ENCODE measurements at places on chromosomes 11 and 22.

DNA sequence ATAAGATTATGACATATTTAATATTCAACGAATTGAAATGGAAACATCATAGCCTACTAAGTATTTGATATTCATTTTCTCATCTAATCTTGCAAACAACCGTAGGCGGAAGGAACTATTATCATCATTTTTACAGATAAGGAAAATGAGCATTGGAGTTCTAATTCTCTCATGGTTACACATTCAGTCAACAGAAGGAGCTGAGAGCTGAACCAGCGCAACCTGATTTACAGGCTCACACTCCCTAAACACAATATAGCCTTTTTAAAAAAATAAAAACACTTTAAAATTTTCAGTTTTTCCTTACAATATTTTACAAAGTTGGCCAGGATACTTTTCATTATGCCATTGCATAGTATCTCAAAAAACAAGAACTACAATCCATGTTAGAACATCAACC is 74.8 kb downstream of the APOL5 start:
- DNase-seq, result no peak

DNA sequence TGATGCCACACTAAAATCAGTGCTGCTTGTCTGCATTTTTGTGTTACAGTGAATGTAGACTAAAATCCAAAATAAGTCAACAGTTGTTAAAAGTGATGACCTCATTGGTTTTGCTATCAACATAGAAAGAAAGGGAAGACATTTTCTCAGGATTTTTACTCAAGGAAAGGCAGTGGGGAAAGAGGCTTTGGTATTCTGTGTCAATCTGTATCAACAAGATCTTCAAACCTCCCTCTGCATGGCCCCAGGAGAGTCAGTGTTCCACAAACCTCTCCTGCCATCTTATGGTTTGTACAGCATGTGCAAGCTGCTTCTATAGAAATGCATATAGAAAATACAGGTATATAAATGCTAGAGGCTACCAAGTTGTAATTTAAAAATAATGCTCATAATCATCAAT is 13.8 kb upstream of the OR51M1 start:
- DNase-seq, result no peak

- peak; percentile 47 for DNase-seq
Measured at GRCh38 chr22:24134090-24134846, 47.0 kb upstream of the SUSD2 start.

DNA sequence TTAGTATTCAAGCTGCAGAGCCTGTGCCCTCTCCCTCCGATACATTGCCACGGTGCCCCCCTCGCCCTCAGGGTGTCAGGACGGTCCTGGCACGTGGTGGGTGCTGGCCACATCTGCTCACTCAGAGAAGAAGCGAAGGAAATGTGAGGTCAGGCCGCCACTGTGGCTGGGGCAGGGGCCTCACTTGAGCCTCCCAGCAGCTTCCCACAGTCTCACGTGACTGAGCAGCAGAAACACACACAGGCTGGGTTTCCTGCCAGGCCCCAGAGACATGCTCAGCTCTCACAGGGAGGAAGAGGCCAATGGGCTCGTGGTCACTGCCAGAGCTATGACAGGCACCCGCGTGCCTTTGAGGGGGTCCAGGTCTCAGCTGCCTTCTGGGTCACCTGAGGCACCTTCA is 37.9 kb upstream of the PRR5 start:
- DNase-seq, result peak; percentile 42

DNA sequence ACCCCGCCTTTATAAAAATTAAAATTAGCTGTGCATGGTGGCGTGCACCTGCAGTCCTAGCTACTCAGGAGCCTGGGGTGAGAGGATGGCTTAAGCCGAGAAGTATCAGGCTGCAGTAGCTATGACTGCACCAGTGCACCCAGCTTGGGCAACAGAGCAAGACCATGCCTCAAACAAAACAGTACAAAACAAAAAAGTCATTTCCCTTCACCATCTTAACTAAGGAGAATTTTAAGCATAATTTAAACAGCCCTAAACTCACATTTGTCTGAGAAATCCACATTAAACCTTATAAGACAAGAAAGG is 23.3 kb upstream of the TFIP11 start:
- no peak for DNase-seq

DNA sequence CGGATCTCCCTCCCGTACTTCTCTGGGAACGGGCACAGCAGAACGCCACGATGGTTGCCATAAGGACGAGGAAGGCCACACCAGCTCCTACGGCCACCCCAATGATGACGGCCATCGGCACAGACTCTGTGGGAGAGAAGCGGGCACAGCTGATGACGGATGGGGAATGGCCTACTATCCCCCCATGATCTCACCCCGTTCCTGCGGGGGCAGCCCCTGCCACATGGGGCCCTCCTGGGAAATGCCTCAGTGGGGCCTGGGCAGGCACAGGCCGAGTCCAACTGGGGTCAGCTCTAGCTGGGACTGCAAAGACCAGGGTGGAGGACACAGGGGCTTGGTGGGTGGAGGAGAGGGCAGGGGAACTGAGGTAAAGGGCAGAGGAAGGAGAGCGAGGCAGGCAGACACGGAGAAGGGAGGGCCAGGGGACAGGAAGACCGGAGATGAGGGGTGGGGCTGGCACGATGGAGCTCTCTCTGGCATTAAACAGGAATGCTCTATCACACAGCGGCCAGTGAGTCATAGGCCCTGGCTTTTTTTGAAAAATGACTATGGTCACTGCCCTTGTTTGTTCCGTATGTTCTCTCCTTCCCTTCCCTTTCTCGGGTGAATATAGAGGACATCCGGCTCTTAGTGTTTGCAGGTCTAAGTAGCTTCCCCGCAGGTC is 76.0 kb downstream of the ST3GAL4 start:
- no peak for DNase-seq

- no peak for DNase-seq
Measured at GRCh38 chr11:134413043-134413825, 1.2 kb upstream of the B3GAT1 start.

- no peak for DNase-seq
Measured at GRCh38 chr11:31720671-31721365, 90.3 kb downstream of the PAX6 start.

- DNase-seq, result no peak
Measured at GRCh38 chr22:41917375-41917902, 2.6 kb upstream of the SHISA8 start.

- DNase-seq, result no peak
Measured at GRCh38 chr11:79720115-79720514, 279.3 kb upstream of the TENM4 start.

GRCh38 chr11:15976433-15977045 is 379.8 kb downstream of the SOX6 start:
- DNase-seq, result no peak

- DNase-seq, result peak; percentile 28
Measured at GRCh38 chr11:130448416-130449309, at the start of gene ADAMTS15. ADAMTS15 (plus strand) TSS chr11:130448645; CDS start chr11:130448974, 329 bp downstream.

- DNase-seq, result no peak
Measured at GRCh38 chr11:128260398-128260797, 327.0 kb downstream of the ETS1 start.

DNA sequence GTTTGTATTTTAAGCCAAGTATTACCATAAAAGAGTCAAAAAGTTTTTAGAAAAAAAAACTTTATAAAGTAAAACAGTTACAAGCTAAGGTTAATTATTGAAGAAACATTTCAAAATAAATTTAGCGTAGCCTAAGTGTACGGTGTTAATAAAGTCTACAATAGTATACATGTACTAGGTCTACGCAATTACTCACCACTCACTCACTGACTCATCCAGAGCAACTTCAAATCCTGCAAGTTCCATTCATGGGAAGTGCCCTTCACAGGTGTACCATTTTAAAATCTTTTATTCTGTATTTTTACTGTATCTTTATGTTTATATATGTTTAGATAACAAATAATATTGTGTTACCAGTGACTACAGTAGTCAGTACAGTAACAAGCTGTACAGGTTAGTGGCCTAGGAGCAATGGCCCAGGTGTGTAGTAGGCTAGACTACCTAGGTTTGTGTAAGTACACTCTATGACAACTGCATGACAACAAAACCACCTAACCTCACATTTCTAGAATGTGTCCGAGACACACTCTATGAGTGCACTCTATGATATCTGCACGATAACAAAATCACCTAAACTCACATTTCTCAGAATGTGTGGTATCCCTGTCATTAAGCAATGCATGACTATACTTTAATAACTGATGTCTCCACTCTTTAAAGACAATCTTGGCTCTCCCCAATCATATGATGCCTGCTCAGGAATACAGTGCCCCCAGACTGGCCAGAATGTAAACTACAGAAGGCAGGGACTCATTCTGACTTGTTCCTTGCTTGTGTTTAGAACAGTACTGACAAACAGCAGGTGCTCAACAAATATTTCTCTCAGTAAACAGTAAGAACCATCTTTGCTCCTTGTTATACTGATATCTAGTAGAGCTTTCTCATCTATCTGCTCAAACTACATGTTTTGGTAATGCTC is 21.2 kb downstream of the KMT5B start:
- no peak for DNase-seq

DNA sequence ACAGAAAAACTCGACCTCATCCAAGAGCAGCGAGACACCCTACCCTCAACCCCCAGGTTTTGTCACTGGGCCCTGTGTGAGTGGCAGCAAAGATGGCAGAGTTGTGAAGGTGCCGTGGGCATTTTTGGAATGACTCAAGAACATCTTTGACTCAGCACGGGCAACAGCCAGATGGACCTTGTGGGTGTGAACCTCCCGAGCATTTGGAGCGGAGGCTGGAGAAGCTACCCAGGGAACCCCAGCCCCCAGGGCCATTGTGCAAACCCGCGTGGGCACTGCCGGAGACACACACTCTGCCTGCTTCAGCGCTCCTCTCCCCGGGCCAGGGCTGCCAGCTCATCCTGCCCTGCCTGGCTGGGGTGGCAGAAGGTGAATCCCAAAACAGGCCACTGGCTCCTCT is 66.1 kb downstream of the PANX1 start:
- DNase-seq, result no peak

GRCh38 chr11:71459767-71460320 is 6.8 kb downstream of the NADSYN1 start:
- DNase-seq, result no peak

DNA sequence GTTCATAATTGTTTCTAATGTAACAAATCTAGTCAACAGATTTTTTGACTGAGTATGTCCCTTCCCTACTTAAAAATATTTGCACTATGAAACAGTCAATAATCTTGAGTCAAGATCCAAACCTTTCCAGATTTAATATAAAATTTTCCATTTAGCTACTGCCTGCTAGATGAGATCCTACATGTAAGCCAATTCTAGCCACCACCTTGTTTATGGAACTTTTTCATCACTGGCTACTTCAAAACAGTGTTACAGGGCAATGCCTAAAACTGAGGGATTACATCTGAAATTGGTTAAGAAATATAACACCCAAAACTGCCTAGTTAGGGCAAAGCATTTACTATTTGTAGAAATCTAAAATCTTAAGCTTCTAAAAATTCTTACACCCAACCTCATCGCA is 10.5 kb upstream of the FUT4 start:
- DNase-seq, result no peak

- no peak for DNase-seq
Measured at GRCh38 chr11:122685041-122685440, 29.5 kb downstream of the UBASH3B start.

- no peak for DNase-seq
Measured at GRCh38 chr22:26559961-26560575, 29.9 kb downstream of the TPST2 start.

GRCh38 chr11:124633355-124633754 is 10.7 kb downstream of the TBRG1 start:
- DNase-seq, result no peak

DNA sequence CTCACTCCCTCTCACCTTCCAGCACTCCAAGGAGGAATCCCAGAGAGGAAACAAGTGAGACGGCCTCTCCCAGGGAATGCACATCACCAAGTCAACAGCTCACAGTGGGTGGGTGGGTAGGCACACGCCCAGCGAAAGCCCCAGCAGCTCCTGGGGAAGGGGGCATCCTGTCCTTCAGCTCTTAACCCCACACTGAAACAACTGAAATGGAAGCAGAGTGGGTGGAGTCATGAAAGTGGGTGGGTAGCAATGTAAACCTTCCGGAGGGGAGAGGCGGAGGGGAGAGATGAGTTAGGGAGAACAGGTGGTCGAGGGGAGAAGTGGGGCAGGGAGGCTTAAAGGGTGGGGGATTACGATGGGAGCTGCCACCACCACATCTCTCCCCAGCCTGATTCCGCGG is 5.4 kb downstream of the MCHR1 start:
- no peak for DNase-seq

- no peak for DNase-seq
Measured at GRCh38 chr11:84812471-84812969, 814.6 kb downstream of the DLG2 start.

GRCh38 chr11:11471201-11471600 is 118.2 kb upstream of the CSNK2A3 start:
- DNase-seq, result no peak

GRCh38 chr11:57786436-57786835 is 24.8 kb downstream of the CTNND1 start:
- DNase-seq, result no peak

GRCh38 chr22:19666673-19667593 is 47.4 kb upstream of the SEPTIN5 start:
- no peak for DNase-seq

GRCh38 chr22:19143967-19144400 is 467 bp downstream of the ESS2 start:
- DNase-seq, result peak; percentile 28

DNA sequence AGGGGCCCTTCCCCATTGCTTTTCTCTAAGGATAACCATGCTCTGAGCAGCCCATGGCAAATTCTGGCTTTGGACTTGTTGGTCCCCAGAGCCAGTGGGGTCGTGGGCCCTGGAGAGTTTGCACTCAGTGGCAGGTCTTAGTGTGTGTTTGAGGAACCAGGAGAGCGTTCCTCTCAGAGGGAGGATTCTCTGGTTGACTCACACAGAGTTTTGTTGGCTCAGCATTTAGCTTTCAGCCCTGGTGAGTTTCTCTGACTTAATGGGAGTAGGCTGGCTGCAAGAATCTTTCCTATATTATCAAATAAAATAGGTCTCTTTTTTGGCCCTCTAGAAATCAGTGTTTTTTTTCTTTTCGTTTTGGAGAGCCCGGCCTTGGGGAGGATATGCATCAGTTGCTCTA is 20.9 kb downstream of the ST14 start:
- no peak for DNase-seq

- peak; percentile 71 for DNase-seq
Measured at GRCh38 chr22:20079745-20080444, at the start of gene DGCR8. DGCR8 (plus strand) TSS chr22:20080241; CDS start chr22:20085964, 5,723 bp downstream.

DNA sequence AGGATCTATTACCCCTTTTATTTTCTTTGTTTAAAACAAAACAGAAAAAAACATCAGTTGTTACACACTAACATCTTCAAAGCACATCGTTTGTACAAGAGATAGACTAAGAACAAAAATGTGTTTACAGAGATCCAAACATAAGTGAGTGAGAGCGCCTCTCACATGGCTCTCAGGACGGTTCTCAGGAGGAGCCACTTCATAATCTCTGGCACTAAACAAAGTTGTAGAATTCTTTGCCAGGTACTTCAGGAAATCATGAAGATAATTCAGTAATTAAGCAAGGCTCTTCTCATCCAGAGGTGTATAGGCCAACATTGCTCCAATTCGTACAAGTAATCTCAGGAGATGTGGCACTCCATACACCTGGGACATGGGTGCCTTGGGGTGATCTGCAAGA is 29.8 kb downstream of the PDE3B start:
- no peak for DNase-seq

- DNase-seq, result no peak
Measured at GRCh38 chr11:22670830-22671229, 4.4 kb downstream of the GAS2 start.
